ENCODE measurements at places on chromosomes 1 and 21.

DNA sequence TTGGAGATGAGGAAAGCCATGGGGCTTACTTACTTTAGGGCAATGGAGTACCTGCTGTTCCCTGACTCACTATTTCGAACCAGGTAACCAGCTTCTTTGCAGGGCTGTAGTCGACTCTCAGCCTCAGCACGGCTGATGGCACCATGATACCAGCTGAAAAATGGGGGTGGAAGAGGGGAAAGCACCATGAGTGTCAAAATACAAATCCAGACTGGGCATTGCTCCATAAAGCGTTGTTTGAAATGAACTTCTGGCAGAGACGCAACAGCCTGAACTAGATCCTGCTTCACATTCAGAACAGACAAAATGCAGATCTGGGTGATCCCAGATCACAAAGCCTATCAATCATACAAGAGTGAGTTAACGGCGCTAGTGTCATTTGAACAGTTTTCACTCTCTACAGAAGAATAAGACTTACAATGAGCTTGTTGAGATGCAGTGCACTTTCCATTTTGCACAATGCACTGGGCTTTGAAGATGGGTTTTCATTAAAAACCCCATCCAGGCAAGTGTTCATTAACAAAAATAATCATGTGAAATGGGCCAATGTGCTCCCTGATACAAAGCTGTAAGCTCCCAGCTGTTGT is 16.0 kb upstream of the TDRD10 start:
- DNase-seq = no peak

DNA sequence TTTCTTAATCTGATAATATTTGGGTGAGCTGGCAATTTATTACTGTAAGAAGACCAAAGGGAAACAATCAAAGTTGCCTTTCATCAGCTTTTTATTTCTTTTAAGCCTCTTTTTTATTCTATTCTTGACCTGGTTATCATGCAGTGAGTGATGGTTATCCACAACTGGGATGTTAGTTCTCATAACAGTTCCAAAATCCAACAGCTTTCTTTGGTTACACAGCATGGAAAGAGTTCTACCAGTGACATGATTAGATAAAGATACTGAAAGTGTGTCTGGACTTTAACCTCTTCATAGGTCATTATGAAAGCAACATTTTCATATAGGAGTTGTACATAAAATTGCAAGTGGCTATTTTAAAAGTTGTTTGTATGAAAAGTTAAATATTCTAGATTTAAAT is 163.0 kb downstream of the SYT2 start:
- DNase-seq = no peak

GRCh38 chr1:17791480-17791879 is 36.3 kb downstream of the ACTL8 start:
- DNase-seq = no peak

DNA sequence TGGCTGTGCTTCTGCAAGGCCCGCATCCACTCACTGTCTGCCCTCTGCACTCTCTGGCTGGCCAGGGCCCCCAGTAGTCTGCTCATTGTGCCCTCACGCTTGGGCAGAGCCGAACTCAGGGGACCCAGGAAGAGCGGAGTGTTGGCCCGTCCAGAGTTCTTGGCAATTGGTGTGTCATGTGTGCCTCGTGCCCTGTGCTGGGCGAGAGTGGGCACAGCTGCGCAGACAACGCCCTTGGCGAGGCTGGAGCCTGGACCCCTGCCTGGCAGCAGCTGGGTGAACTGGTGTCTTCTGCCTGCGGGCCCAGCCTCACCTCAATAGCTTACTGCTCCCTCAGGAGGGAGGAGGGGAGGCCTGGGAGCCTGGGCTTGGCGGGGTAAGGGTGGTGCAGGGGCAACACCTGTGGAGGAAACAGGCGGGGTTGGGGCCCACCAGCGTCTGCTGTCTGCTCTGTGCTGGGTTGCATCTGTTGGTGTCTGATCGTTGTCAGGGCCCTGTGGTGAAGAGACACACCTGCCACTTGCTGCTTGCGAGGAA is 2.1 kb downstream of the GUK1 start:
- no peak for DNase-seq

GRCh38 chr21:38258521-38259485 is 2.0 kb downstream of the KCNJ15 start:
- peak; percentile 17 for DNase-seq

- DNase-seq = no peak
These were observed 253.8 kb upstream of the RAB4A start for GRCh38 chr1:229017091-229017490.

DNA sequence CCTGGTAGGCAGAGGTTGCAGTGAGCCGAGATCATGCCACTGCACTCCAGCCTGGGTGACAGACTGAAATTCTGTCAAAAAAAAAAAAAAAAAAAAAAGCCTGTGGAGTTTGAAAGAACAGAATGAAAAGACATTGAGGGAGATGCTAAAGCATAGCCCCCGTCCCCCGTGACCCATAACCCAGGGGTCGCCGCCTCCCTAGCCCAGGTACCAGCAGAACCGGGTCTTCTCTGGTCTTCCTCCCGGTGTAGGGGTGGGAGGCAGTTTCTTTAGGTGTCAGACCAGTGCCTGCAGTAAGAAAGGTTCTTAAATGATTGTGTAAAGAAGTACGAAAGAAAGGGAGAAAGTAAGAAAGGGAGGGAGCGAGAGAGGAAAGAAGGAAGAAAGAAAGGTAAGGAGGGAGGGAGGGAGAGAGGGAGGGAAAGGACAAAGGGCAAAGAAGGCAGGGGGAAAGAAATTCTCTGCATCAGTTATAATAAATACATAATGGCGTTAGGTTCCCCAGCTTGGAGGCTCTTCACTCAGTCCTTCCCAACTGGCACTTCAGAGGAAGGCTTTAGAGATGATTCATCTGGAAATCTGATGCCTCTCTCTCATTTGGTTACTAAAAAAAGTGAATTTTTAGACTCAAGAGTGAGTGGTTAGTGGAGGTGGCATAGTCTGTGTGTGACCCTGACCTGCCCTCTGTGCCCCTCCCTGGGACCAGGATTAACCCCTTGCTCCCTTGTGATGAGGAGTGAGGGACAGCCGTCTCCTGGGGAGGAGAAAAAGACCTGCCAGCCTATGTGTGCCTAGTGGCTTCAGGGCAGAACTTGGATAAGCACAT is 1.1 kb downstream of the IL24 start:
- DNase-seq = peak; percentile 35

GRCh38 chr1:240004086-240004749 is 87.5 kb upstream of the FMN2 start:
- peak; percentile 46 for DNase-seq

- DNase-seq = no peak
These were observed at the start of gene C1orf141 for GRCh38 chr1:67134695-67135094. Gene C1orf141 (minus strand): TSS chr1:67134970. CDS start chr1:67127240, 7,730 bp downstream.

GRCh38 chr1:154325583-154326545 is 539 bp downstream of the ATP8B2 start:
- DNase-seq = peak; percentile 88

DNA sequence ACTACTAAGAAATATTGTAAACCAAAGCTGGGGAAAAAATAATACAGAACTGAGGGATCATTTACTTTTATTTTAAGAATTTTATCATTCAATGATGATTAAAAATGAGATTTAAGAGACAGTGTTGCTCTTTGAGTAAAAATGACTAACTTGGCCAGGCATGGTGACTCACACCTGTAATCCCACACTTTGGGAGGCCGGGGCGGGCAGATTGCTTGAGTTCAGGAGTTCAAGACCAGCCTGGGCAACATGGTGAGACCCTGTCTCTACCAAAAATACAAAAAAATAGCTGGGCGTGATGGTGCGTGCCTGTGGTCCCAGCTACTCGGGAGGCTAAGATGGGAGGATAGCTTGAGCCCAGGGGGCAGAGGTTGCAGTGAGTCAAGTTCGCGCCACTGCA is 21.8 kb upstream of the PLEKHO1 start:
- DNase-seq = no peak

GRCh38 chr1:30411206-30411605 is 312.2 kb downstream of the MATN1 start:
- DNase-seq = no peak

GRCh38 chr21:15139898-15140297 is 75.1 kb upstream of the NRIP1 start:
- DNase-seq = no peak

- no peak for DNase-seq
These were observed 6.6 kb downstream of the SDC3 start for GRCh38 chr1:30901798-30902581.

- DNase-seq = no peak
These were observed 65.4 kb downstream of the CEP350 start for GRCh38 chr1:180020017-180020416.

DNA sequence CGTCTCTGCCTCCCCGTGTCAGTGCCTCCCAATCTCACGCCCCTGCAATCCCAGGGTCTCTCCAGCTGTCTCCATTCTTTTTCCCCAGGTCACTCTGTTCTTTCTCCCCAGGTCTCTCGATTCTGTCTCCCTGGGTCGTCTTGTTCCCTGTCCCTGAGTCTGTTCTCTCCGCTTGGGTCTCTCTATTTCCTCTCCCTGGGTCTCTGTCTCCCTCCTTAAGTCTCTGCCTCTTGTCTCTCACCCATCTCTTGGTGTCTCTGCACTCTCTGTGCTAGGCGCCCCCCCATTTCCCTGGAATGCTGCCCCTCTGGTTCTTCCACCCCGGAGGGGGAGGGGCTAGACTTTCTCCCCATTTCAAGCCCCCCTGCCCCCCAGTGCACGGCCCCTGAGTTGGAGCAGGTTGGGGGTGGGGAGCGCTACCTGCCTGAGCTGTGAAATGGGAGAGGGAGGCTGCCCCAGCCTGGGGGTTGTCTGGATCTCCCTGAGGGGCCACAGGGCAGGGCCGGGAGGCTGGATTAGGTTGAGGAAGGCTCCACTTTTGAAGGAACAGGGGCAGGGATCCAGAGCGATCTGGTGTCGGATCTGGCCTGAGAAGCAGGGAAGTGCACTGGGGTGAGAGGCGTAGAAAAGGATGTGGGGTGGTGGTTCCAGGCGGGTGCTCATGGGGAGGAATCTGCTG is 1.4 kb downstream of the PTPRF start:
- DNase-seq = no peak

All from A549 (cell line).